ENCODE measurements at places on chromosomes 4 and X.

GRCh38 chr4:25621027-25621930 lies 34.4 kb upstream of the SLC34A2 start:
- no peak for DNase-seq

DNA sequence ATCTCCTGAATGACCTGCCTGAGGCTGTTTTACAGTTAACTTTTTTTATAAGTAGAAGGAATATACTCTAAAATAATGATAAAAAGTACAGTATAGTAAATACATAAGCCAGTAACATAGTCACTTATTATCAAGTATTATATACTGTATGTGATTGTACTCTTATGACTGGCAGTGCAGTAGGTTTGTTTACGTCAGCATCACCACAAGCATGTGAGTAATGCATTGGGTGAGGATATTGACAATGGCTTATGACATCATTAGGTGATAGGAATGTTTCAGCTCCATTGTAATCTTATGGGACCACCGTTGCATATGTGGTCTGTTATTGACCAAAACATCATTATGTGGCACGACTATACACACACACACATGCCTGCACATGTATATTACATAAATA lies 20.5 kb downstream of the NUDT9 start:
- no peak for DNase-seq

GRCh38 chr4:117907646-117908045 lies 126.6 kb upstream of the NDST3 start:
- DNase-seq = no peak

DNA sequence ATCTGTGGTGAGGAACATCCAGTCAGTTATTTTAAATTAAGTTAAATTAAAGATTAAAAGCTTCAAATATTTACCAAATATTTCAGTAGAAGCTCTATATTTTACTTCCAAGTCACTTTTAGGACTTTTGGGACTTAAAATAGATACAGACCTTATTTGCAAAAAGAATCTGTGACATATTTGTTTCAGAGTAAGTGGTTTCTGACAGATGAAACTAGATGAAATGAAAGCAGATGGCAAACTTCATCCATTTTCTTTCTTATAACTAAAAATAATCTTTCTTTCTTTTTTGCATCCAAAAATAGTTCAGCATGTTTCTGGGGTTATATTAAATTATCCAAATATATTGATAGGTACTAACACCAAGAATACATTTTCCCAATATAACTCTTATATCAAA lies 6.6 kb upstream of the UTP3 start:
- no peak for DNase-seq

DNA sequence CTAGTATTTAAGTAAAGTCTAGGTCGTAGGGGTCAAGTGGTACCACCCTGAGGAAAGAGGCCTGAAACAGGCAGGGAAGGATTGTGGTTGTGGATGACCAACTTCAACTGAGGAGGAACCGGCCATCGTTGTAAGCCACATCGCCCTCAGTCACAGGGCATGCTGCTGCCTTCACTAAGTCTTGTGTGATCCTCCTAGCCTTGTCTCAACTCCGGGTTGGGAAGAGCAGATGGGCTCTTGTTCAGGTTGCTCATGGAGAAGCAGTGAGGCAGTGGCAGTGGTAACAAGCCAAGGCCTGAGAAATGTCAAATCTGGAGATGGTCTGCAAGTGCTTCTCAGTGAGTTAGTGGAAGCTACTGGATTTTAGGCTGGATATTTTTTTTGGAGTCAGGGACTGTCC lies 22.8 kb upstream of the NKX3-2 start:
- DNase-seq = no peak

DNA sequence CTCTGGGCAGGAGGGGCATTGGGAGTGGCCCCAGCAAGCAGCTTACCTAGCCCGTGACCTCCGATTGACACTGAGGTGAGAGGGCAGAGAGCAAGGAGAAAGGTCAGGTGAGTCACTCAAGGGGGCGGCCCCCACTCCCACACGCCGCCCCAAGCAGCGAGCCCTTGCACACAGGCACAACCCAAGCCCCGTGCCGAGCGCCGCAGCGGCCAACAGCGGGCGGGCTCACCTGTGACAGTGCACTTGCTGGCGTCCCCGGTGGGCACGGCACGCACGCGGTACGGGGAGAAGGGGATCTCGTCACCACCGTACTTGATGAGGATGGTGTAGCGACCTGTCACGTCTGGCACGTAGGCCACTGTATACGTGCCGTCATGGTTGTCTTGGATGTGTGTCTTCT lies 17.2 kb downstream of the FLNA start:
- no peak for DNase-seq

GRCh38 chrX:56763556-56764152 lies 34.6 kb downstream of the NBDY start:
- DNase-seq = peak; percentile 71

DNA sequence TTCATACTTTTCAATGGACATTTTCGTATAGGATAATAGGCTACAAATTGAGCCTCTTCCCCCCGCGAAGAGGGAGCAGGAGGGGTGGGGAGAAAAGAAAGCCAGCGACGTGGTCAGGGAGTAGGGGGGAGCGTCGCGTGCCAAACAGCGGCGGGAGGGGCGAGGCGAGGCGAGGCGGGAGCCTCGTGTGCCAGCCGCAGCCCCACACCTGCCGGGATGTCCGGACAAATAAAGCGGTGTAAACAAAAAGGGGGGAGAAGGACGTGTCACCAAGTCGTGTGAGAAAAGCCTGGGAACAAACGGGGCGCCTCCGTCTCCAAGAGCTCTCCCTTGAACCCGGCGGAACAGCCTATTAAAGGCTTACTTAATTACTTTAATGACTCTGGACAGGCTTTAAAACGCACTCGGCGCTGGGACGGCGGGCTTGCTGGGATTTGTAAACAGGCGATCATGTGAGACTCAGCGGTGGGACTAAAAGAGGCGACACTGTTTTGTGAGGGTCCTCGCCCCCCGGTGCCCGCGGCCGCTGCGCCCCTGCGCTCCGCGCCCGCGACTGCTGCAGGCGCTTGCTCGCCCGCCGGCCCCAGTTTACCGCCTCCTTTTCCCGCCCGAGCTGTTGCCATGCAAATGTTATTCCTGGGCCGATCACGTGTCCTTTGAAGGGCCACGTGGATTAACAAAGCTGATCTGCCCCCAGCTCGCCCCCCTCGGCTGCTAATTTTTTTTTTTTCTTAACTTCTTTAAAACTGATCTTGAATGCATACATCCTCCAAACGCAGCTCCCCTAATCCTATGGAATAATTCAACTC lies at the start of gene HELT:
Gene HELT (plus strand): TSS at position 527 of the 809 bp plus-strand sequence. CDS start 439 bp downstream, outside the sequence.
- no peak for DNase-seq

DNA sequence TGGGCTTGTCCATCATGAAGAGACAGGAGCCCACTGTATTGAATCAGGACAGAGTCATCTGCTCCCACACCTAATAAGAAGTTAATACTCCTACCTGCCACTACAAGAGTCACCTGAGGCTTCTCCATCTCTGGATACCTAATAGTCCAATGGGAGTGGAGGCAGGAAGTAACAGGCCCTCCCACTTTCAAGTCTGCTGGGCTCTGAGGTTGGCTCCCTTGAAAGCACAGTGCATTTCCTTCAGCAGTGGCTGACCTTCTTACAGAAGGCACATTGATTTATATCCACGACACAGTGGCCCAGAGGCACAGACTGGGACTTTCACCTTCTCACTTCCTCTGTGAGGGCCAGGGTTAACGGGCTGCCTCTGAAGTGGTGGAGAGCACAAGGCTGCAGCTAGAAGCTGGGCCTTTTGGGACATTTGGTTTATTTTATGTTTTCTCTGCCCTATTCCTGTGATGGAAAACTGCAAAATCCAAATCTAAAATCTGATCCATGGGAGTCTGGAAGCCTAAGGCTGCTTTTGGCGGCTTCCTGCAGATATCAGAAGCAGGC lies 38.1 kb downstream of the FRG2 start:
- no peak for DNase-seq

- DNase-seq = no peak
Observed at GRCh38 chr4:145865274-145865941, 73.2 kb downstream of the ZNF827 start.

GRCh38 chrX:41180194-41180908 lies 95.1 kb downstream of the USP9X start:
- DNase-seq = peak; percentile 34

GRCh38 chr4:13483768-13484121 lies 395 bp downstream of the RAB28 start:
- peak; percentile 47 for DNase-seq

DNA sequence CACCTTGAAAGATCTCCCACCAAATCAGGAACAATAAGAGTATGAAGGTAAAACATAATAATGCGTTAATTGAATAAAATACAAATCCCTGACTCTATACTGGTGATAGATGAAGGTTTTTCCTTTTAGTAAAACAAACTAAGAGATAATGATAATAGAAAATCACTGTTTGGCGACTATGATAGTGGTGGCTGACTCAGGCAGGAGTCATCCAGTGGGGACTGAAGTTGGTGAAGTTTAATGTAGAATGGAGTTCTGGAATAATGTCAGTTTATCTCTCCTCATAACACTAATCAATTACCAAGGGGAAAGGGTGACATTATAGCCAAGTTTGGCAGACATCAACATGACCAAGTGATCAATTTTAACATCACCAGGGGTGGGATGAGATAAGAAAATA lies 21.3 kb downstream of the ABCG2 start:
- no peak for DNase-seq

- no peak for DNase-seq
Observed at GRCh38 chrX:10356979-10357378, 200.2 kb downstream of the CLCN4 start.

DNA sequence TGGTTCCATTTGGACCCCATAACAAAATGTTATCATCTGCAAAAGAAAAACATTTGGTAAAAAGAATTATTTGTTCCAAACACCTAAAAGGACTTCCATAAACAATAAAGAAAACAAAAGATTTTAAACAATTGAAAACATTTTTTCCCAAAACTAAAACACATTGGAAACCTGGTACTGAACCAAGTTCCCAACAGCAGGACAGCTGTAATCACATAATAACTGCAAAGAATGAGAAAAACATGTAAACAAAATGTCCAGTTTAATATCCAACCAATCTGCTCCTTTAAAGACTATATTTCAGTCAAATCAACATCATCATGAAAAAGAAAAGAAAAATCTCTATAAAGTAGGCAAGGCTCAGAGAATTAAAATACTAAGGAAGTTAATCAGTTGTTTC lies 36.3 kb downstream of the PRDM5 start:
- no peak for DNase-seq

- no peak for DNase-seq
Observed at GRCh38 chrX:98646351-98646750, 1762.6 kb downstream of the RPA4 start.

DNA sequence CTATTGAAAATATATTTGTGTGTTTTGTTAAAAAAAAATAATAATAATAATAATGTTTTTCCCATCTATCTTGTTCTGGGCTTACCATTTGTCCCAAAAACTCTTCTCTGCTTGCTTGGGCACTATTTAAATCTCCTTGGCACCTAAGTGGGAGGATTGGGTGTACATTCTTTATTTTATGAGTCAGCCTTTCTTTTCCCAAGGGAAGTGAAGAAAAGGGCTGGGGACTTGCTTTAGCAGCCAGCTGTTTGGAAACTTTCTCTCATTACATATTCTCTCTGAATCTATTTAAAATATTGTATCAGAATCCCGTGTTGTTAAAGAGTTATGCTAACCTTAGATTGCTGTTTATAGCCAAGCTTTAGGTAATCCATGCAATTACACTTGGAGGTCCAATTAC lies 2332.4 kb downstream of the ARAP2 start:
- DNase-seq = no peak

- no peak for DNase-seq
Observed at GRCh38 chr4:10687526-10687925, 3.0 kb upstream of the CLNK start.

DNA sequence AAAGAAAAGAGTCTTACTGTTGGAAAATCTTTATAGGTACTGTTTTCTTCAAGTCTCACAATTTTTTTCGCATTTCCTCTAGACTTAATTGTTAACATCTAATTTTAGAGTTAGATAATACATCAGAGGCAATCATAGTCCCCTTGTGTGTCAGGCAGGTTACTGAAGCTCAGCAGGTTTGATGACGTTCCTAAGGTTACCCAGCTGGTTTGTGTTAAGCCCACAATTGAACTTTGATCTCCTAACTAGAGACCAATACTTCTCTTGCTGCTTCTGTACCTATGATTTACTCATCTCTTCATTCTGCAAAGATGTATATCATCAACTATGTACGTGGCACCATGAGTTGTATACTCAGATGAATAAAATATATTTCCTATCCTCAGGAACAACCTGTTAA lies 131.6 kb upstream of the STIM2 start:
- DNase-seq = no peak

DNA sequence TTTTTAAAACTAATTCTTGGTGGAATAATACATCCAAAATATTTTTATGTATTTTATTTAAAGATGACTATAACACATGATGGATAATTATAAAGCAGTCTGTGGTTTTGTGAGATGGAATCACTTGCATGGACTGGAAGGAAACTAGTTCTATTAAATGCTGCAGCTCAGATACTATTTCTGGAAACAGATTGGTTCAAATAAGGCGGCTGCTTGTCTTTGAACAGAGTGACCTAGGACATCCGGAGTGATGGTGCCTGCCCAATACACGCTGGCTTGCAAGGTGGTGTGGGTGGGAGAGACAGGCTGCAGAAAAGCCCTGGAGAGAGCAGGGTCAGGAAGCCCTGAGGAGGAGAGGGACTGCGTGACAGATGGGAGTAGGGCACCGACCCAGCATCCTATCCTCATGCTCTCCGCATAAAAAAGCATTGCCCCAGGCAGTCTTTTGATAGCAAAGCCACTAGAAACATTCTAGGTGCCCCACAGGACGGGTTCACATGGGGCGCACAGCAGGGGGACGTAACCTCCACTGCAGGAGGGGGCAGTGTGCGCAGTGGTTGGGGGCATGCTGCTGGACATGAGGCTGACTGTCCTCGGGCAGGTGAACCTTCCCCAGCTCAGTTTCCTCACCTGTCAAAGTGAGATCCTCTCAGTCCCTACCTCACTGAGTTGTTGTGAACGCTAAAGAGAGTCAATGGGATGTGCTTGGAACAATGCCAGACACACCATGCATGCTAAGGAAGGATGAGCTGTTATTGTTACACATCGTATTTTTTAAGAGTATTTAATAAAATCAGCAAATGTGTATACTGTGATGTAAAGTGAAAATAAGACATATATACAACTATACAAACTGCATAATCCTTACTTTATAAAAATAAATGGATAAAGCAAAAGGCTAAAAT lies 71.3 kb downstream of the EVC2 start:
- no peak for DNase-seq

- no peak for DNase-seq
Observed at GRCh38 chr4:87875191-87875590, 42.4 kb downstream of the MEPE start.

DNA sequence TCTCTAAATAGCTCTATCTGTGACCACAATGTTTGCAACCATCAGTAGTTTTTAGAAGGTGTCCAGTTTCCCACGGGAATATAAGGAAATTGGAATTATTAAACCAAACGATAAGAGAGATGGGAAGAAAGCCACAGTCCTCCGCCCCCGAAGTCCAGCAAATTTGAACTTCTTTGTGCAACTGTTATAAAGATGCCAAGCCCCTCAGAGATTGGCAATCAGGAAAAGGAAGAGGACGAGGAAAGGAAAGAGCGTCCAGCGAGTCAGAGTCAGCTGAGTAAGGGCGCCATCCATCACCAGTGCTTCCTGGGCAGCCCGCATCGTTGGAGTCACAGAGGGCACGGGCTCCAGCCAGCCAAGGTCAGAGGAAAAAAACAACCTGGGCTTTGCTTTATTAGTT lies 35.7 kb downstream of the LDB2 start:
- DNase-seq = no peak

GRCh38 chr4:88747351-88747750 lies 49.7 kb upstream of the NAP1L5 start:
- no peak for DNase-seq
